ENCODE measurements at places on chromosomes 3 and 15. TPM values are rescaled to one million over a fixed set of nuclear protein-coding genes. Genes with fewer than 3 reads are reported as not detected.

Gene C2CD4A
- 2.3 TPM for total RNA-seq

Gene TEX9
- total RNA-seq = 0.34 TPM

Gene ARGFX
- not detected for total RNA-seq

Gene ZNF501
- total RNA-seq = 4.2 TPM

Gene SIDT1
- total RNA-seq = 0.09 TPM

Gene MESP1
- 0.09 TPM for total RNA-seq
